ENCODE measurements at places on chromosomes 1 and 21.

- DNase-seq, result peak; percentile 69
These were observed 109.0 kb downstream of the CACNA1E start for GRCh38 chr1:181592255-181592859.

- DNase-seq, result no peak
These were observed 325.0 kb downstream of the HLX start for GRCh38 chr1:221204055-221204833.

DNA sequence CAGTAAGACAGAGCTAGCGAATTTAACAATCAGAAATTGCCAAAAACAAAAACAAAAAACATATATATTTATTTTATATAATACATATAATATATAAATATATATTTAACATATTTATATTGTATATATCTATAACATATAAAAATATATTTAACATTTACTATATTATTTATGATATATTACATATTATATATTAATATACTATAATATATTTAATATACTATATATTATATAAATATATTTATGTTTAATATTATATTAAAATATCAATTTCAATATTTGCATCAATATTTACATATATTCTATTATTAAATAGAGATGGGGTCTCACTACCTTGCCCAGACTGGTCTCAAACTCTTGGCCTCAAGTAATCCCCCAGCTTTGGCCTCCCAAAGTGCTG is 50.9 kb downstream of the TBX19 start:
- no peak for DNase-seq

GRCh38 chr1:198449261-198449660 is 91.2 kb downstream of the ATP6V1G3 start:
- DNase-seq, result no peak

GRCh38 chr1:203672346-203672745 is 45.7 kb downstream of the ATP2B4 start:
- DNase-seq, result no peak

- no peak for DNase-seq
These were observed 77.4 kb upstream of the VAMP3 start for GRCh38 chr1:7693662-7694061.

Measured in NCI-H1105 treated with DMSO at 0.1 percent for 48 hours (cell line).